ENCODE measurements at places on chromosomes 2 and 18.
A peak's percentile ranks its signal among the peaks of the same experiment; 100 is the strongest.

DNA sequence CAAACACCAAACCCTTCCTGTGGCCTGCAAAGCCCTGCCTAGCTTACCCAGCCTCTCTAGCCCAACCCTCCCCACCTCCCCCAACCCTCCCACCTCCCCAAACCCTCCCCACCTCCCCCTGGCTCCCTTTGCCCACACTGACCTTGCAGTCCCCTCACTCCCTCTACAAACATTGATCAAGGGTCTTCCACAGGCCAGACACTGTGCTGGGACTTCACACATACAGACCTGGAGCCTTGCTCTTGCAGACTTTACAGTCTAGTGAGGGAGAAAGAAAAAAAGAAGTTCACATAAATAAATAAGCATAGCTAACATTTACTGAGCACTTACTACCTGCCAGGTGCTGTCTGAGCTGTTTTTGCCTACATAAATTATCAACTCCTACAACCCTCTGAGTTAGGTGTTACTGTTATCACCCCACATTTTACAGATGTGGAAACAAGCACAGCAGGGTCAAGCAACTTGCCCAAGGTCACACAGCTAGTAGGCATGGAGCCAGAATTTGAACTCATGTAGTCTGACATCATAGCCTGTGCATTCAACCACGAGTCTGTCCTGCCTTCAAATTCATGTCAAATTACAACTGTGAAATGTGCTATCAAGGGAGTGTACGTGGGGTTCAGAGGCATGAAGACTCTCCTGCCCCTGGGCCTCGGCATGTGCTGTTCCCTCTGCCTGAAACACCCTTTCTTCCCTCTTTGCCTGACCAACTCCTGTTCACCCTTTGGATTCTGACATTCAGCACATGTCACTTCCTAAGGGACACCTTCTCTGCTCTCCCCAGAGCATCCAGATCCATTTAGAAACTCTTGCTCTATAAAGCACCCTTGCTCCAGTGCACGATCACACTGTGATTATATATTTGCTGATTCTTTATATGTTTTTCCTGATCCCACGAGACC, 209.9 kb downstream of the TNS1 start:
- no peak for DNase-seq

- DNase-seq = no peak
Measured at GRCh38 chr18:6161549-6161948, 253.2 kb downstream of the L3MBTL4 start.

- no peak for DNase-seq
Measured at GRCh38 chr18:5964996-5965395, 69.7 kb upstream of the TMEM200C start.

- no peak for DNase-seq
Measured at GRCh38 chr2:181105562-181105961, 125.2 kb downstream of the UBE2E3 start.

- no peak for DNase-seq
Measured at GRCh38 chr2:169093535-169093934, 24.2 kb downstream of the DHRS9 start.

DNA sequence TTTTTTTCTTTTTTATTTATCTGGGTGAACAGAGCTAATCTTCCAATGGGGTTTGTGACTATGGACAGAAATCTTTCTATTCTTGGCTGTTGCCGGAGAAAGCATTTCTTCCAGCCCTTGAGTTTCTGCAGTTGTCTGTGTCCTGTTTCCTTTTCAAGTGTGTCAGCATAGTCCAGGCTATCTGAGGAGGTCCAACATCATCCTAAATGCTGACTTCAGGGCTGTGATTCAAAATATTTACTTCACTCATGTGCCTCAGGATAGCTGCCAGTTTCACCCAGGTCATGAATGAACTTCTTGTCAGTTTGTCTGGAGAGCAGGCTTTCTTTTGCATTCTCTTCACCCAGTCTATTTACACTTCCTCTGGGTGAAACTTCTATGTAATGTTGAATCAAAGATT, 27.9 kb downstream of the ITGAV start:
- DNase-seq = no peak

DNA sequence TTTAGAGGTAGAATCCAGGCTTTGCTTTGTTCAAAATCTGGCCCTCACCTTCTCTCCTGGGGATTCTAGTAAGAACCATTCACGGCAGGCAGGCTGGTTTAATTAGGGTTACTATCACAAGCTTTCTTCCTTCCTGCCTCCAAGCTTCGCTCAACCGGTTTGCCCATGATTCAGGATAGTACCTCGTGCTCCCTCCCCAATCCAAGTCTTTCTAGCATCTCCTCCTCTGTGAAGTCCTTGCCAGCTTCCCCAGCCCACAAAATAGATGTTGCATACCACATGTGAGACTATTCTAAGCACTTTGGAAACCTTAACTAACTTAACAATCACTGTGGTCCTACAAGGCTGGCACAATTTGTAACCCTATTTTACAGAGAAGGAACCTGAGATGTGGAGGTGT, 135.1 kb downstream of the SOCS6 start:
- DNase-seq = no peak

DNA sequence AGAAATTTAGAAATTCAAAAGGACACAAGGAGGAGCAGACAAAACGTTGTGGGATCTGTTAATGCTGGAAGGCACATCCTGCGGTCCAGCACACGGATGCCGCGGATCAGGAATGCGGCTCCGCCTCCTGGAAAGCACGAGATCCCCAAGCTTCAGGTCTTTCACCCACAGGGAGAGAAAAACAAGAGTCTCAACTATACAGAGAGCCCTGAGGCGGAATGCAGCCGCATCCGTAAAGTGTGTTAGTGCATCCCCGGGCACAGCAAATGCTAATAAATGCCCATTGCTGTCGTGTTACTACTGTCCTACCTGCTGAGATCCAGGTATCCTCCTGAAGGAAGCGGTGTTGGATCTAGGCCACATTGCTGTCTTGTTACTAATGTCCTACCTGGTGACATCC, 303.9 kb downstream of the EIPR1 start:
- DNase-seq = no peak

- no peak for DNase-seq
Measured at GRCh38 chr2:45743531-45744396, 92.3 kb downstream of the PRKCE start.

DNA sequence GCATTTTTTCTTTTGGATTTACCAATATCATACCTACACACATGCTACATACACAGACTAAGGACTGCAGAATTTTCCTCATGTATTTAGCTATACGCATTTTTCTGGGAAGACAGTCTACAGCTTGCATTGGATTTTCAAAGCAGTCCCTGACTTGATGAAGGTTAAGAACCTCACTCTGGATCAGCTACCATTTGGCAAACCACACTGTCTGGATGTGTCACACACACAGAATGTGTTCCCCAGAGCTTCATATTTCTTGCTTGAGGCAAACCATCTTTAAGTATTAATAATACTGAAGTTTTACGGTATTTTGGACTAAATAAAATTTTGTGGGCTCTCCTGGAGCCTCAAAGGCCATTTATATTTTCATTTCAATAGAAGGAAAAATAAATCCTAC, 102.3 kb downstream of the TCF4 start:
- DNase-seq = no peak

GRCh38 chr2:121866789-121867188, 111.3 kb downstream of the TSN start:
- DNase-seq = no peak

- no peak for DNase-seq
Measured at GRCh38 chr18:2331491-2331890, 239.8 kb downstream of the METTL4 start.

- DNase-seq = no peak
Measured at GRCh38 chr2:168255103-168255502, 7.7 kb upstream of the STK39 start.

DNA sequence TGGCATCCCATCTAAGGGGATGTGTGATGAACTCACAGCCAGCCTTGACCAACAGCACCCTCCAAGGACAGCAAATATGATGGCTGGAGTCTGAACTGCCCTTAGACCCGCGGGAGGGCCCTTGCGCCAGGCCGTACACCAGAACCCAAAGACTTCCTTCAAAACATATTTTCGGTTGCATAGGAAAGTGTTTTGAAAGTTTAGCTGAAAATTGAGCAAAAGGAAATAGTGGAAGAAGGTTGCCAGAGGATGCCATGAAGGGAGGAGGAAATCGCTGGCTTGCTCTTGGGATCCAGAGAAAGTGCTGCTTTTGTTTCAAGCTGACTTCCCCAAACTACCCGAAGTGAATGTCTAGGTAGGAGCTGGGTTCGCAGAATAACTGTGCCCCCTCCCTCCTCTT, 61.3 kb downstream of the IL1R2 start:
- no peak for DNase-seq

- DNase-seq = peak; percentile 3
Measured at GRCh38 chr2:207616185-207616584, 9.0 kb downstream of the METTL21A start.

- DNase-seq = no peak
Measured at GRCh38 chr2:164890544-164890943, 48.9 kb upstream of the COBLL1 start.

DNA sequence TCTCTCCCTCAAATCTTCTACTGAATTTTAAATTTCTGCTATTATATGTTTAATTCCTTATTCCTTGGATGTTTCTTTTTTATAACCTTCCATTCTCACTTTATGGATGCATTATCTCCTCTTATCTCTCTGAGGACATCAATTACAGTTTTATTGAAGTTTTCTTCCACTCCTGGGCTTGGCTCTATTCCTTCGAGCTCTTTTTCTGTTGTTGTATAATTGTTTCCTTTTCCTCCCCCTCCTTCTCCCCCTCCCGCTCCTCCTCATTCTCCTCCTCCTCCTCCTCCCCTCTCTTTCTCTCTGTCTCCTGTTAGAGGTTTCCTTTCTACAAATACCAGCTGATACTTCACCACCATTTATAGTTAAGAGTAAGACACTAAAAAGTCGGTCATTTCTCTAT, 209.8 kb downstream of the ZBTB7C start:
- no peak for DNase-seq

DNA sequence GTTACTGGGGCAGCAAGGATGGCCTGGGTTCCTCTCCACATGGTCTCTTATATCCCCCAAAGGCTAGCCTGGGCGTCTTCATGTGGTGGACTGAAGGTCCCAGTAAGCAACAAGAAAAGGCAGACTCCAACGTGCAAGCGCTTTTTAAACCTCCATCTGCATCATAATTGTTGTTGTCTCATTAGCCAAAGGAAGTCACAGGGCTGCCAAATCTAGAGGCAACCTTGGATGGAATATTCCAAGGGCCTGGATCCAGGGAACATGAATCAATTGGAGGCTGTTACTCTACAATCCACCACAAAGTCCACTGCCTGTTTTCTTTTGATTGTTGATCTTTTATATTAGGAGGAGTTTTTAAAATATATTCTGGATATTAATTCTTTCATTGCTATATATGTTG, 118.8 kb downstream of the SH3RF3 start:
- DNase-seq = no peak

- DNase-seq = no peak
Measured at GRCh38 chr2:64493788-64494187, 30.3 kb upstream of the AFTPH start.

DNA sequence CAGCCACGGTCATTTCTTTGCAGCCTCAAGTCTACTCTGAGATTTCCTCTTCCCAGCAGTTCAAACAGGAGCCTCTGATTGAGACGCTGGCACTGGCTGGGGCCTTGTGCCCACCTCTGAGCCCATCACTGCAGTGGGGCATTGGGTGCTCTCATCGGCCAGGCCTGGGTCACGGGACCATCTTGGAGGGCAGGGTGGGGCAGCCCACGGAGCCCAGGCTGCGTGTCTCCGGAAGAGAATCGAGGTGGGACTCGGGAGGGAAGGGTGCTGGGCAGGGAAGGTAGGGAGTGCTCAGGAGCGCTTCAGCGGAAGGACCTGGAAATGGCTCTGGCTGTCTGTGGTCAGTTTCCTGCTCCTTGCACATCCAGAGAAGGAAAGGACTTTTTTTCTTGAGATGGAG, 82.4 kb downstream of the RTP5 start:
- no peak for DNase-seq

DNA sequence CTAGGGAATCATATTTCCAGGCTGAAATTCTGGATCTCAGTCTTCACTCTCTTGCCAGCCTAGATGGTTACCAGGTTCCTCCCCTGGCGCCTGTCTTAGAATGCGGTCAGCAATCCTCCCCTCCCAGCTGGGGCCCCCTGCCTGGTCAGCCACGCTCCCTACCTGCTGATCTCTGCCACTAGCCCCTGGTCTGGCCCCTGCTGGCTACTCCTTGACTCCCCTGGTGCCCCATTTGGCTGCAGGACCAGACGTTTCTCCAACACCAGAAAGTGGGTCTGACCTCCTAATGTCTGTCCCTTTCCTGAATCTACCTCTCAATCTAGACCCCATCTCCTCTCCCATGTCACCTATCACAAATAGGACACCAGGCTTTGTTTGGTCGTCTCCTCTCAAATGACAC, 432.0 kb upstream of the SMIM21 start:
- no peak for DNase-seq

DNA sequence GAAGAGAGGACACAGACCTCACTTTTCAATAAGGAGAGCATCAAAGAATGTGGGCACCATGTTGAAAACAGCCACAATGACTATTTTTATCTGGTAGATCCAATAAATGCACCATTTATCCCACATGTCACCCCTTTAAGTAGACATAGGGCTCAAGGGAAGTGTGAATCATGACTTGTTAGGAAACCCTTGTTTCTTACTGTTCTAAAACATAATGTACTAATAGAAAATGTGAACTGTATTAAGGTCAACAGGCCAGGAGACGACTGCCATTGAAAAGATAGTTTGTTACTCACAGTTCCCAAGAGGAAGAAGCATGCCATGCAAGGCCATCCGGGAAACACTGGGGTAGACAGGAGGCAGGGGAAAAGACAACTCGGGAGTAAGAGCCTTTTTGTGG, 137.7 kb downstream of the EN1 start:
- DNase-seq = no peak

- no peak for DNase-seq
Measured at GRCh38 chr18:79952996-79953559, 1.6 kb upstream of the SLC66A2 start.

DNA sequence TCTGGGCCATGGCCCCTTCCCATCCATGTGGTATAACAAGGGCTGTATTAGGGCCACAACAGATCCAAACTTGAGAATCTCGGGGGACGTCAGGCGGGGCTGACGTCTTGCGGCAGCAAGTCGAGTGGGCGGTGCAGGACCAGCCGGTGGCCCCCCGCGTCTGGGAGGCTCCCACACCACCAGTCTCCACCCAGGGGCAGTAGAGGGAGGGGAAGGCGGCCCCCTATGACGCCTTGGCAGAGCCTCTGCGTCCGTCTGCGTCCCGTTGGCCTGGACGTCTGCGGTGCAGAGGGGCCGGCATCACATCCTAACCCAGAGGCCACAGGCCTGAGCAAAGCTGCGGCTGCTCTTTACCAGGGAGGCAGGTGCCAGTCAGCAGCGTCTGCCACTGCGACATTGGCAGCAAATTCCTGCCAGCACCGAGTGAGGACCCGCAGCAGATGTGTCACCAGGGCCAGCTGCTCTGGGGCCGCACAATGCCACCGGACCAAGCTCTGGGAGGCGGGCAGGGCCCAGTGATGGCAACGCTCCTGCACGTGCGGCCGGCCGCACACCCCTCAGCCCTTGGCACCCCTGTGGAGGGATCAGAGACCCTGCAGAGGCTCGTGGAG, 73.8 kb downstream of the KCNG2 start:
- no peak for DNase-seq

DNA sequence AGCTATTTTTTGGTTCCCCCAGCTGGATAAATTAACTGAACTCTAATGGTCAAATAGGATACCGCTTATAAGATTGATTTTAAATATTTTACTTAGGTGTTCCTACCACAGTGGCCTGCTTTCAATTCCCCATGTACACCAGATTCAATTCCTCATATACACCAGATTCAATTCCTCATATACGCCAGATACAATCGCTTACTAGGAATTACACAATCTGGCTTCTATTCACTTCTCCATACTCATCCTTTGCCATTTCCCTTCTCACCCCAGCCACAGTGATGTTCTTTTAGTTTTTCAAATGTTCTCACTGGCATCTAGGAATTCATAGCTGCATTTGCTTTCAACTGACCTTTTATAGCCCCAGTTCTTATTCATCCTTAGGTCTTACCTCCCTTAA, 66.5 kb downstream of the SLC40A1 start:
- DNase-seq = no peak

Measured in H1 (cell line).